Epithelial cell of alveolus of lung (primary cell): ENCODE measurements at places on chromosomes 5 and 9. TPM values are rescaled to one million over a fixed set of nuclear protein-coding genes. Genes with fewer than 3 reads are reported as not detected.

OR1Q1 gene
- not detected in 2 replicates for total RNA-seq

HSPB3 gene
- 2.9 TPM in 1 of 2 replicates, not detected in the other for total RNA-seq

RGS7BP gene
- total RNA-seq = under 0.01 TPM in 1 of 2 replicates, not detected in the other

BRINP1 gene
- 0.48 TPM in 1 of 2 replicates, not detected in the other for total RNA-seq

SDHA gene
- total RNA-seq = 87.4 and 108 TPM in 2 replicates

SLC34A3 gene
- total RNA-seq = not detected in 2 replicates

TAF11L5 gene
- not detected in 2 replicates for total RNA-seq

OMD gene
- not detected in 2 replicates for total RNA-seq

SLC6A7 gene
- total RNA-seq = under 0.01 TPM in 1 of 2 replicates, not detected in the other

PDCD1LG2 gene
- 4.7 TPM in 1 of 2 replicates, not detected in the other for total RNA-seq

GRIA1 gene
- total RNA-seq = 0.40 and 0.65 TPM in 2 replicates

WNT8A gene
- total RNA-seq = not detected in 2 replicates

TRAF1 gene
- total RNA-seq = 0.64 and 3.6 TPM in 2 replicates

PCDHGB1 gene
- total RNA-seq = 0.39 and 2.2 TPM in 2 replicates

TMC1 gene
- total RNA-seq = not detected in 2 replicates

PDGFRB gene
- 102 and 136 TPM in 2 replicates for total RNA-seq

IL5 gene
- not detected in 2 replicates for total RNA-seq

TGFBI gene
- total RNA-seq = 2,808 and 2,889 TPM in 2 replicates

PCDHA6 gene
- total RNA-seq = not detected in 2 replicates

PRRT1B gene
- total RNA-seq = not detected in 2 replicates

PCDHA13 gene
- total RNA-seq = not detected in 2 replicates

ARRDC1 gene
- total RNA-seq = 16.2 and 25.2 TPM in 2 replicates

SHISAL2B gene
- 4.3 TPM in 1 of 2 replicates, not detected in the other for total RNA-seq

LMX1B gene
- not detected in 2 replicates for total RNA-seq

TNFSF8 gene
- total RNA-seq = not detected in 2 replicates

IL4 gene
- not detected in 2 replicates for total RNA-seq
